ENCODE measurements at places on chromosomes 4 and X.

- DNase-seq = peak; percentile 11
These were observed 24.7 kb downstream of the KCNE5 start for GRCh38 chrX:109600237-109600651.

DNA sequence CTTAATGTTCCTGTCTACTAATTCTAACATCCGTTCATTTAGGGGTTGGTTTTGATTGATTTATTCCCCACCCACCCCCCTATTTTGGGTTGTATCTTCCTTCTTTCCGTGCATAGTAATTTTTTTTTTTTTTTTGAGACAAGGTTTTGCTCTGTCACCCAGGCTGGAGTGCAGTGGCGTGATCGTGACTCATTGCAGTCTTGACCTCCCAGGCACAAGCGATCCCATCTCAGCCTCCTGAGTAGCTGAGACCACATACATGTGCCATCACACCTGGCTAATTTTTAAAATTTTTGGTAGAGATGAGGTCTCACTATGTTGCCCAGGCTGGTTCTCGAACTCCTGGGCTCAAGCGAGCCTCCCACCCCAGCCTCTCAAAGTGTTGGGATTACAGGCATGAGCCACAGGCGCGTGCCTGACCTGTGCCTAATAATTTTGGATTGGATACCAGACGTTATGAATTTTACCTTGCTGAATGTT is 79.9 kb downstream of the ZFX start:
- DNase-seq = no peak

DNA sequence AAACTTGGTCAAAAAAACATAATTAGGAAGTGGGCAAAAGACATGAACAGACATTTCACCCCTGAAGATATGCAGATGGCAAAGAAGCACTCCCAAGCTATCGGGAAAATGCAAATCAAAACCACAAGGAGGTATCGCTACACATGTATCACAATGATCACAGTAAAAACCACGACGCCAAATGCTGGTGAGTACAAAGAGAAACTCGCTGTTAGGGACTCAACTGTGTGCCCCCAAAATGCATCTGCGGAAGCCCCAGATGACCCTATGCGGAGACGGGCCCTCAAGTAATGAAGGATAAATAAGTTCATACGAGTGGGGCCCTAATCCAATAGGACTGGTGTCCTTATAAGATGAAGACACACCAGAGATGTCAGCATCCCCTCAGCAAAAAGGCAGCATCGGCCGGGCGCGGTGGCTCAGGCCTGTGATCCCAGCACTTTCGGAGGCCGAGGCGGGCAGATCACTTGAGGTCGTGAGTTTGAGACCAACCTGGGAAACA is 10.2 kb downstream of the GAK start:
- no peak for DNase-seq

GRCh38 chr4:7291372-7292114 is 99.2 kb downstream of the SORCS2 start:
- DNase-seq = no peak
